Fibroblast of upper back skin (primary cell): ENCODE measurements at places on chromosomes 4 and X.

GRCh38 chr4:73721909-73722308, 18.5 kb upstream of the CXCL8 start:
- peak; percentile 41 for DNase-seq

DNA sequence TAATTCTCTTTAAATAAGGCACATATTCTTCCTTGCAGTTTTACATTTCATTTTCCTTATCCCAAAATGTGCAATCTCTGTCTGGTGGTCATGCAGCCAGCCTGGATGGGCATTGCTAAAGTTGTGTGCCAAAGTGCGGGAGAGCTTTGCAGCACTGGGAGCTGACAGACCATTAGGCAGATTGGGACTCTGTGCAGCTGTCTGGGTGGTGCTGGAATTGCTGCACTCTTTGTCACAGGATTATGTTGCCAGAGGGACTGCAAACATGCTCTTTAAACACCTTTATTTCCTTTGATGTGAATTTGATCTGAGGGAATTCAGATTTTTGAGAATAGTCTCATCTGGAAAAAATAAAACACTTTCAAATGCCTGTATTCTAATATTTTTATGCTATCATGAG, 956.2 kb upstream of the DIAPH2 start:
- DNase-seq, result no peak

DNA sequence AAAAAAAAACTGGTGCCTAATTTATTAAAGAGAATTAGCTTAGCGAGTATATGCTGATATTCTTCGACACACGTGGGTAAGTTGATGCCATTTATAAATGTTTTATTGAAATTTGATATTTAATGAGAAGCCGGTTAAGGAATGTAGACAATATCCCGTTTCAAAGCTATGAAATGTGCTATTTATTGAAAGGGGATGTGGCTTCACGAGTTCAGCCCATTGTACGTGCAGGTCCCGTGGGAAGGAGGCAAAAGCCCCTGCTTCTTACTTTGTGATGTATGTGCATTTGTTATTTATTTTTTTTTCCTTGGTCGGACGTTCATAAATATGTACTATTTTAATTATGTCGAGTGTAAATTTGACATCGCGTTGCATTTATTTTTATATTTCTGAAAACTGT, 20.2 kb downstream of the SHOX start:
- no peak for DNase-seq

DNA sequence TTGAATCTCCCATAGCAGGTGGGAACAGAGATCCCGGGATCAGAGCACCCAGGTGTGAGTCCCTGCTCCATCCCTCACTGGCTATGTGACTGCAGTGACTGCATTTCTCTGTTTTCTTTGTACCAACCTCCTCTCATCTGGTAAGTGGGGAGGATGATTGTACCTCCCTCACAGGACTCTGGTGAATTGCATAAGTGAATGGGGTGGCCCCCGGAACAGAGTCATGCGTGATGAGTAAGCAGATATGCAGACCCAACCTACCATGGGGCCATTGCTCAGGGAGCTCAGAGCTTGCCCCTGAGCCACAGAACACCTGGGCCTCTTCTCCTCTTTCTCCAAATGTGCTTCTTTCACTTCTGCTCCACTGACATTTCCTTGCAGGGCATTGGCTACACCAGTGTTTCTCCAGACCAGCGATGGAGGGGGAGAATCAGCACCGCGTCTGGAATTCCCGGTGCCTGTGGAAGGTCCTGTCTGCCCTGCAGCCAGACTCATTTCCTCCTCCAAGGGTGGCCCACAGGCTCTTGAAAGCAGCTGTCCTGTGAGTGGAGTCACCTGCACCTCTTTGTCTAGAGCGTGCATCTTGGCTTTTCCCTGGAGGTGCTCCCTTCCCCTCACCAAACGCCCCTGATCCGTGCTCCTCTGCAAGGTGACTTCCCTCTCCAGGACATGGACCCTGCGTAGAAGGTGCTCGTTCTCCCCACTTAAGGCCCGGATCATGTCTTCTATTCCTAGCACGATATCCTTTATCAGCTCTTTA, 30.0 kb downstream of the C4orf50 start:
- no peak for DNase-seq

DNA sequence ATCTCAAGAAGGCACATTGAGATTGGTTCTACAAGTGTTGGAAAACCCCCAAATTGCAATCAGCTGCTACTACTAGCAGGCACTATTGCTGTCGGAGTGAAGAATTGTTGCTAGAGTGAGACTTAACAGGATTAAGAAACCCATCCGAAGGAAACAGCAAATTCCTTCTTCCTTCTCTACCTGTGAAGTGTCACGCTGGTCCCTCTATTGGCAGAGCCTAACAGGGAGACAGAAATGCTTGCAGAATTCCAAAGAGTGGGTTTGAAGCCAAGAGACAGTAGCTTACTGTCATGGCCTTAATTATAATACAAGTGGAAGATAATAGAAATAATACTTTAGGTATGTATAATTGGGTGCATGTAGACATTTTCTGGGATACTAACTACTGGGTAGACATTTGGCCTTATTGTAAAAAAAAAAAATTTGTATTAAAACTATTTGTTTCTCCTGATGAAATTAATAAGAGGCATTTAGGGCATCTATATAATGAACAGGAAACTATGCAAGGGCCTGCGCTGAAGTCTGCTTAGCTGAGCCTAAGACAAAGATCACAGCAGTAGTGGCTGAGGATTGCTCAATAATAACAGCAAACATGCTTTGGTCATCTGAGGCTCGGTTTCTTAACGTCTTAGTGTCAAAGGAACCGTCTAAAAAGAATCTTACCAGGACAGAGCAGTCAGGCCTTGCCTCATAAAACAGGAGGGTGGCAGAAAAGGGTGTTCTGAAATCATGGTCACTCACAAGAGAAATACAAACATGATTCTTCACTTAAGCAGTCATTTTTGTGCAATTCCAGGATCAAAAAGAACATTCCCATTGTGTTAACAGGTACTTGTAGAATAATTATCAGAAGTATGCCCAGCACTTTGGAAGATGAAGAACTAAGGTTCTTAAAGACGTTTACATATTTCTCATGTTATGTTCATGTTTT, 40.8 kb downstream of the FAM241A start:
- no peak for DNase-seq

GRCh38 chrX:25019707-25020390, 4.1 kb upstream of the ARX start:
- no peak for DNase-seq

DNA sequence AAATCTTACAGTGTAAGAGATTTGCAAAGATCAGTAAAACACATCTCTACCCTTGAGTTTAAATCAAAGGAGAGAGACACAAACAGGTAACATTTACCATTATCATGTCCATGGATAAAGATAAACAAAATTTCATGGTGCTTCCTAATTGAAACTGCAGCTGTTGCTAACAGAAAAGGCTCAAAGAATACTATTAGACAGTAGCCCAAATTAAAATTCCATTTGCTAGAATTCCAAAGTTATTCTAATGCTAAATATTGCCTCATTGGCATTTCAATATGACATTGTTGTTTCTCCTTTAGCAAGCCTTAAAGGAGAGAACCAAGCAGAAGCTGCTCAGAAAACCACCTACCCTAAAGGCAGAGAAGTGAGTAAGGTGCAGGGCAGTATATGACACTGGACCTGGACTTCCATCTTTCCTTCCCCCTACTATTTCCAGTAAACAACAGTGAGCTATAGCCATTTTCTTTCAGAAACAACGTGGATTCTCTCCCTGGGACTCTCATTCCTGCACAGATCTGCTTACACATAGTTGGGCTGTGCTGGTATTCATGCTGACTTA, 19.5 kb upstream of the ZCCHC13 start:
- DNase-seq, result no peak

GRCh38 chrX:13741695-13742094, 7.1 kb downstream of the OFD1 start:
- no peak for DNase-seq

DNA sequence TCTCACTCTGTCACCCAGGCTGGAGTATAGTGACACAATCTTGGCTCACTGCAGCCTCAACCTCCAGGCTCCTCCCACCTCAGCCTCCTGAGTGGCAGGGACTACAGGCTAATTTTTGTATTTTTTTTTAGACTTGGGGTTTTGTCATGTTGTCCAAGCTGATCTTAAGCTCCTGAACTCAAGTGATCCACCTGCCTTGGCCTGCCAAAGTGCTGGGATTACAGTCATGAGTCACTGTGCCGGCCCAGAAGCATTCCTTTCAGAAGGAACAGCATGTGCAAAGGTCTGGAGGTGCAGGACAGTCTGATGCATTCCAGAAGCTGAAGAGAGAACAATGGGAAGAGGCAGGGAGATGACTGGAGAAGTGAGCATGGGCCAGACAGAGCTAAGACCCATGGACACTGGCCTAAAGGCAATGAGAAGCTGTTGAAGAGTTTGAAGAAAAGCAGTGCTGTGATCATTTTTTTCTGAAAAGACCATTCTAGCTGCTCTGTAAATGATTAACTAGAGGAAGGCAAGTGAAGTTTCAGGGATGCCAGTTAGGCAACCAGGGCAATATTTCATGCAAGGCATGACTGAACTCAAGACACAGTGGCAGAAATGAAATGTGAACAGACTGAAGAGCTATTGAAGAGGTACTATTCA, 43.2 kb downstream of the MANBA start:
- no peak for DNase-seq

- DNase-seq, result peak; percentile 51
Observed at GRCh38 chr4:182380771-182381181, 137.6 kb downstream of the TENM3 start.

DNA sequence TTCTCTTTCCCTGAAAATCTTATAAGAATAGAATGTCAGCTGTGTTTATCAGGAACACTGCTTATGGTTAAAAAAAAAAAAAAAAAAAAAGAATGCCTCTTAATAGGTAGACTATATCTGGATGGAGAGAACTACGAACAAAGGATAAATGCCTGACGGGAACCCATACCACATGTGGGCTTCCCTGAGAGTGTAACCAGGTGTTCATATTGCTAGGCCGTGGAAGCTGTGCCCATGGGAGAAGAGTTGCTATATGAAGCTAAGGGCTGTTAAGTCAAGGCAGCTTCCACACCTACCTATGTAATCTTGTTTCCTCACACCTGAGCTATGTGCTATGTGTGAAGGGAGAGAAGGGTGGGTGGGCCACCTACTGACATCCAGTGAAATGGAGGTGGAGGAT, 27.3 kb downstream of the TMEM184C start:
- no peak for DNase-seq

- peak; percentile 80 for DNase-seq
Observed at GRCh38 chrX:19889582-19890342, 2.4 kb upstream of the SH3KBP1 start.

- no peak for DNase-seq
Observed at GRCh38 chrX:103806862-103807474, 25.1 kb downstream of the RAB9B start.

DNA sequence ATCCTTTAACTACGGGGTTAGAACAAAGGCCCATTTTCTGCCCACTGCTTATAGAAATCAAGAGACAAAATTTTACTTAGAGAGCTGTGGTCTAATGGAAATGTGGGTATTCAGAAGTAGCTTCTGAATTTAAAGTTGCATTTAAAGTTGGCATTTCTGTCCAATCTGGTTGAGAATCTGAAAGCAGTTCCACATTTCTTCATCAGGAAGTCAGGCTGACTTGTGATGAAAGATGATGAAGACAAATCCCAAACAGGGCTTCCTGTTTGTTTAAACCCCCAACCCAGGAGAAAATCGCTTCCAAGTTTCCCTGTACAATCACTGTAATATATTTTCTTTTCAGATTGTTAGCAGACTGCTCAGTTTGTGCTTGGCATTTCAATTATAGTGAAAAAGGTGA, 345.3 kb downstream of the SPRY1 start:
- peak; percentile 51 for DNase-seq

DNA sequence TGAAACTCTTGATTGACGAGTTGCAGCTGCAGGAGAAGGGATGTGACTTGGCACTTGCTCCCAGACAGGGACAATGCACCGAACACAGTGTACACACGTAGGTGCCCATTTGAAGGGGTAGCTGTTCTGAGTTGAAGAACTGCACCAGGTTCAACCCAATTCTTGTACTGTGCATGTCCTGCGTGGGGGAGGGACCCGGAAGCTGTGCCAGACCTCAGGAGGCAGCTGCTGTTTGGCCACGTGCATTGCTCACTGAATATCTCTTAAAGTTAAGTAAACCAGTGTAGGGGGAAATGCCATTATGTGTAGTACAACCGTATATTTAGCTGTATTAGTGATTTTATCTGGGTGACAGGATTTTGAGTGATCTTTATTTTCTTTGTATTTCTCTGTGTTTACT, 12.0 kb upstream of the RBBP7 start:
- peak; percentile 6 for DNase-seq

- no peak for DNase-seq
Observed at GRCh38 chrX:19832191-19832965, 55.0 kb downstream of the SH3KBP1 start.

GRCh38 chr4:44313702-44314101, 134.9 kb downstream of the KCTD8 start:
- DNase-seq, result no peak

DNA sequence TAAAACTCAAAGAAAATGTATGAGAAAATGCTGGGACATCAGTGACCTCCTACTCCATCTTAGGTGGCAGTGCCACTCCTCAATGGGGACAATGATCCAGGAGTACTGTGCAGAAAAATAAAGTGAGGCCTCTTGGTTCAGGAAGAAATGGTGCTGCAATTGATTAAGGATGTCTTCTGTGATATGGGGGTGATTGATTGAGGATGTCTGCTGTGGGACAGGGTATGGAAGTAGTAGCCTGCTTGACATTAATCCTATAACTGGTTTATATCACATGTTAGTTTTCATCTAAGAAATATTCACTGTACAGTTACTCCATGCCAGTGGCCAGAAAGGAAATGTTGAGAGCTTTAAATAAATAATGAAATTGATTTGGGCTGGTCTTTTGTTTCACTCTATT, 20.5 kb downstream of the OTOP1 start:
- DNase-seq, result no peak

DNA sequence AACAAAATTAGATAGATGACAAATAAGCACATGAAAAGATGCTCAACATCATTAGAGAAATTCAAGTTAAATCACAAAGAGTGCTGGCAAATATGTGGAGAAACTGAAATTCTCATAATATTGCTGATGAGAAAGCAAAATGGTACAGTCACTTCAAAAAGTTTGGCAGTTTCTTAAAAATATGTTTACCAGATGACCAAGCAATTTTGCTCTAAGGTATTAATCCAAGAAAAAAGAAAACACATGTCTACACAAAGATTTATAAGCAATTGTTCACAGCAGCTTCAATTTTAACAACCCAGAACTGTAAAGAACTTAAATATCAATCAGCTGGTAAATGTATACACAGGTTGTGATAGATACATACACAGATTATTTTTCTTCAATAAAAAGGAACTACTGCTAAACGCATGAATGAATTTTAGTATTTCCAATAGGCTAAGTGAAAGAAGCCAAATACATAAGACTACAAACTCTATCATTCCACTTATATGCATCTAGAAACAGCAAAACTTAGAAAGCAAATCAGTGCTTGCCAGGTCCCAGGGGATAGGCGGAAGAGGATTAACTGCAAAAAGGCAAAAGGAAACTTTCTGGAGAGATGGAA, 11.7 kb downstream of the OTUD4 start:
- DNase-seq, result no peak

DNA sequence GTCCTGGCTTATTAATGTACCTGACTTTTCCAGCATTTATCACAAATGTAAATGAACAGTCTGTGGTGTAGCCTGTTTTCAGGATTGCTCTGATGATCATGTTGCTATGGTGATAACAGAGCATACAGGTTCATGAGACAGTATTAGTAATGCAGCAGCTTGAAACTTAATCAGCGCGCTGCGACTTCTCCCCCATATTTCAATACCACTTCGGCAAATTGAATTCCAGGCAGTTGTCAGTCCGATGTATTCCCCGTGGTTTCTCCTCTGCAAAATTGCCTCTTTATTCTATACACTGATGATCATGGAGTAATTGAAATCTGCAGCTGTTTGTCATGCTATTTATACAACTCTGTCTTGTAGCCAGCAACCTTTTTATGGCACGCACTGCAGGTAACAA, 239.3 kb downstream of the C4orf33 start:
- no peak for DNase-seq
